Tibial nerve (tissue), 4 donors: ENCODE measurements at places on chromosomes 4 and X. TPM values are rescaled to one million over a fixed set of nuclear protein-coding genes. Genes with fewer than 3 reads are reported as not detected.

The XAGE1B gene
- not detected for total RNA-seq

The RHOXF1 gene
- not detected for total RNA-seq

The SSX2B gene
- not detected for total RNA-seq

The NLRP2B gene
- total RNA-seq: not detected

The EGF gene
- 1.6 TPM for total RNA-seq

The STPG2 gene
- 2.4 TPM for total RNA-seq

The UGT2B10 gene
- not detected for total RNA-seq
